ENCODE measurements at places on chromosomes 7 and 10. TPM values are rescaled to one million over a fixed set of nuclear protein-coding genes. Genes with fewer than 3 reads are reported as not detected.

The SLC18A3 gene
- total RNA-seq = not detected

The CCDC3 gene
- total RNA-seq = not detected

The LRRC4 gene
- total RNA-seq = 0.51 TPM

The EVX1 gene
- not detected for total RNA-seq

The RSPH10B2 gene
- 0.68 TPM for total RNA-seq

The BMPER gene
- not detected for total RNA-seq

The GRM8 gene
- total RNA-seq = not detected

The RNF133 gene
- not detected for total RNA-seq

The PTEN gene
- 36.6 TPM for total RNA-seq

The MALRD1 gene
- total RNA-seq = not detected

The PON3 gene
- 0.45 TPM for total RNA-seq

The AOC1 gene
- not detected for total RNA-seq

Measured in activated naive CD4-positive, alpha-beta T cell treated with anti-CD3 and anti-CD28 coated beads, Interleukin-2, amount 50 U/mL, for 72 hours (primary cell).